ENCODE measurements at places on chromosomes 7 and 10.

GRCh38 chr10:125396676-125397075 lies 236.3 kb upstream of the CTBP2 start:
- DNase-seq: peak; percentile 52

GRCh38 chr7:76286842-76287403 lies 15.6 kb upstream of the HSPB1 start:
- no peak for DNase-seq

DNA sequence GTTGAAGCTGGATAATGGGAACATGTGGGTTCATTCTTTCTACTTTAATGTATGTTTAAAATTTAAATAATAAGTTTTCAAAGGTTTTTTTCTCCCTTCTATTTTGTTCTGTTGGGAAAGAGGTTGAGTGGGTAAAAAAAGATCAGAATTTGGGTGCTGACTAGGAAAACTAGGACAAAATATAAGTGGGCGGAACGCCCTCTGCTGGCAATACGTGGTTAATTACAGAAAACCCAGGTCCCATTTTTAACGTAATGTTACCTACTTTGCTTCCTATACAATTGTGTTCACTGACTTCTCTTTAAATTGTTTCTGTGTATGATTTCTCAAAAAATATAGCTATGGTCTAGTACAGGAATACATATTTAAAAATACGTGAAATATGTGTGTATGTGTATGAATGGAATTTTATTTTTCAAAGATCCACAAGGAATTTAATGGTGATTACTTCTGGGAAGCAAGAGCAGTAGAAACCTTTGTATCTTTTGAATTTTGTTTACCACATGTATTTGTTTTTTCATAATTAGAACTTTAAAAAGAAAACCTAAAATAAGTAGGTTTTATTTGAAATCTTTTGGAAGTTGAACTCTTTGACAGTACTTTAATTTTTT lies 8.7 kb downstream of the ECD start:
- peak; percentile 64 for DNase-seq

DNA sequence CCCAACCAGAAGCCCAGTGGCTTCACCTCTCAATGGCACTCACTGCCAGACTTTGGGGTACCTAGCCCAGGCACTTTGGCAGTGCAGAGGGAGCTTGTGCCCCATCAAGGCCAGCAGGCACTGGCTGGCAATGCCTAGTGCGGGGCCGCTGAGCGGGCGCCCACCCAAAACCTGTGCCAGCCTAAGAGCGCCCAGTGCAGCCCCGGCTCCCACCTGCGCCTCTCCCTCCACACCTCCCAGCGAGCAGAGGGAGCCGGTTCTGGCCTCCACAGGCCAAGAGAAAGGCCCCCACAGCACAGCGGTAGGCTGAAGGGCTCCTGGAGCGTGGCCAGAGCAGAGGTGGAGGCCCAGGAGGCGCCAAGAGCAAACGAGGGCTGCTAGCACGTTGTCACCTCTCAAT lies 930.8 kb downstream of the IPMK start:
- no peak for DNase-seq

- DNase-seq: no peak
These were observed 86.9 kb downstream of the UBE2H start for GRCh38 chr7:129865925-129866201.

DNA sequence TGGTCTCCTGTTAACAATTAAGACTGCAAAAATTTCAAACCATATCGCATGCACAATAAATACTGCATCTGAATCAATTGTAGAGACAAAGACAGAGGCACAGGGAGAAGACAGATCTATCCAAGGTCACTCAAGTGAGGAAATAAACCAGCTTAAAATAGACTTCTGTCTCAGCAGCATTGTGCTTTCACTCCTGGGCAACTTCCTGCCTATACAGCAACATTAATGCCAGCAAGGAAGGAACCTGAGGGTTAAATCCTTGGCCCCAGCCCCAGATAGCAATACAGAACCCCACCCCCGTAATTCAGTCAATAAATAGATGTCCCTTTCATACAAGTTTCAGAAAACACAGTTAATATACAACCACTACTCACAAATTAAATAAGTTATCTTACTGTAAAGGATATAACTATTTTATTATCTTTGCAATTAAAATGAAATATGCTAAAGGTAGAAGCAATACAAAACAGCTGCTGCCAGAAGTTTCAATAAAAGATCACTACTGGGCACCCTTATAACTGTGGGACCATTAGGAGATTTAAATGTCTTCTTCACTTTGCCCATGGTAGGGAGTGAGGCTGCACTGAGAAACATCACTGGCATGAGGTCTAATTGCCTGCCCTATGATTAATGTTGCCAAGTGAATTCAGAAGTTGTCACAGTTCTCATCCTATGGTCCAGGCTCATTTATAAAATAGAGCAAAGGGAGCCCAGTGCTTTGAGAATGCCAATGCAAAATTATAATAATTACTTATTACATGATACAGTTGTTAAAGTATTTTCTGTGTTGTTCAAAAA lies 49.4 kb downstream of the CAV1 start:
- no peak for DNase-seq

DNA sequence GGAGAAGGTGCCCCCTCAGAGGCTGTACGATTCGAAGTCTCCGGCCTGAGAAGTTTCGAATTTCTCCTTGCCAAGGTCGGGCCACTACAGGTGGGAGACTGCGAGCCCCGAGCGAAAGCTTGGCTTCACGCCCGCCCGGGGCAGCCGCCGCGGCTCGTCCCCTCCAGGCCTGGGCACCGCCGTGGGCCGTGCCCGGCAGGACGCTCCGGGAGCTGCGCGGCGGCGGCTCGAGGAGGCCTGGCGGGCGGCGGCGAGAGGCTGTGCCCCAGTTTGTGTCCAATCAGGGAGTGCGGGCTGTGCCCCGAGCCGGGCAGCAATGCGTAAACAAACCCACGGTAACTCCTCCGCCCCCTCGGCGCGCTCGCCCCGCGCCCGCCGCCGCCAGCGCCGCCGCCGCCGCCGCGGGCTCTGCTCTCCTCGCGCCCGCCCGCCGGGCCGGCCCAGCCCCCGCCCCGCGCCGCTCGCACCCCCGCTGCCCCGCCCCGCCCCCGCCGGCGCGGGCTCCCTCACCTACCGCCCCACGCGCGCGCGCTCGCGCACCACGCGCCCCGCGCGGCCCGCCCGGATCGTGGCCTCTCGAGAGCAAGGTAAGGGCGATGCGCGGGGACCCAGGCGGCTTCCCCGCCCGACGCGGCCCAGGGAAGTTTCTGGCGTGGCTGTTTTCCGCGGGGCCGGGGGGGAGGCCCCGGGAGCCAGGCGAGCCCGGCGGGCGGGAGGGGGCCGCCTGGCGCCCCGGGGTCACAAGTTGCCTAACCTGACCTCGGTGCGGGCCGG lies 57.8 kb upstream of the PCGF5 start:
- peak; percentile 86 for DNase-seq

GRCh38 chr7:55326081-55326835 lies 38.9 kb upstream of the LANCL2 start:
- DNase-seq: no peak

- DNase-seq: no peak
These were observed 241.7 kb downstream of the TMEM26 start for GRCh38 chr10:61211468-61211867.

DNA sequence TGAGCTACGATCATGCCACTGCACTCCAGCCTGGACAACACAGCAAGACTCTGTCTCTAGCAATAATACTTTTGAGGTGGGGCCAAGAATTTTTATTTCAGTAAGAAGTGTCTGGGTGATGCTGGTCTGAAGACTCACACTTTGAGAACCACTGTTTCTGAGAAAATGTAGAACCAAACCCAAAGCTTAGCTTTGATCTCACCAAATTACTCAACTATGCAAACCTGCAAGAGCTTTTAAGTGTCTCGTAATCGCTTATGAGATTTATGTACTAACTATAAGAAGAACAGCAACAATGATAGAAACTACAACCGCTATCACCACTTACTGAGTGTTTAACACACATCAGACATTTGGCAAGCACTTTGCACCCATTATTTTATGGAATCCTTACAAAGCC lies 29.5 kb downstream of the APBB1IP start:
- DNase-seq: no peak

DNA sequence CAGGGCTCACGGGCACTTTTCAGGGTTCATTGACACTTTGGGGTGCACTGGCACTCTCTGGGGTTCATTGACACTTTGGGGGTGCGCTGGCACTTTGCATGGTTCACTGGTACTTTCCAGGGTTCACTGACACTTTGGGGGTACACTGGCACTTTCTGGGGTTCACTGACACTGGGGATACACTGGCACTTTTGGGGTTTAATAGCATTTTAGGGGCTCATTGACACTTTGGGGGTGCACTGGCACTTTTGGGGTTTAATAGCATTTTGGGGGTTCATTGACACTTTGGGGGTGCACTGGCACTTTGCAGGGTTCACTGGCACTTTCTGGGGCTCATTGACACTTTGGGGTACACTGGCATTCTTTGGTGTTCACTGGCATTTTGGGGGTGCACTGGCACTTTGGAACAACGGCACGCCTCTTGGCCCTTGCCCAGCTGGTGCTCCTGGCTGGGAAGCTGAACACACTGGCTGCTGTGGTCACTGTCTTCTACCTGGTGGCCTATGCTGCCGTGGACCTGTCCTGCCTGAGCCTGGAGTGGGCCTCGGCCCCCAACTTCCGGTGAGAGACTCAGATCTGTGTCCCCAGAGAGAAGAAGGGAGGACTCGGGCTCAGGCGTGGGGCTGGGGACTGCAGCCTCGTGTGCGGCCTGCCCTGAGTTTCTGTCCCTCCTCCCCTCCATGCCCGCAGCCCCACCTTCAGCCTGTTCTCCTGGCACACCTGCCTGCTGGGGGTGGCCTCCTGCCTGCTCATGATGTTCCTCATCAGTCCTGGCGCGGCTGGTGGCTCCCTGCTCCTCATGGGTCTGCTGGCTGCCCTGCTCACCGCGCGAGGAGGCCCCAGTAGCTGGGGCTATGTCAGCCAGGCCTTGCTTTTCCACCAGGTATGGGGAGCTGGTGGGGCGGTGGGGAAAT lies 6.2 kb upstream of the TRIP6 start:
- no peak for DNase-seq

DNA sequence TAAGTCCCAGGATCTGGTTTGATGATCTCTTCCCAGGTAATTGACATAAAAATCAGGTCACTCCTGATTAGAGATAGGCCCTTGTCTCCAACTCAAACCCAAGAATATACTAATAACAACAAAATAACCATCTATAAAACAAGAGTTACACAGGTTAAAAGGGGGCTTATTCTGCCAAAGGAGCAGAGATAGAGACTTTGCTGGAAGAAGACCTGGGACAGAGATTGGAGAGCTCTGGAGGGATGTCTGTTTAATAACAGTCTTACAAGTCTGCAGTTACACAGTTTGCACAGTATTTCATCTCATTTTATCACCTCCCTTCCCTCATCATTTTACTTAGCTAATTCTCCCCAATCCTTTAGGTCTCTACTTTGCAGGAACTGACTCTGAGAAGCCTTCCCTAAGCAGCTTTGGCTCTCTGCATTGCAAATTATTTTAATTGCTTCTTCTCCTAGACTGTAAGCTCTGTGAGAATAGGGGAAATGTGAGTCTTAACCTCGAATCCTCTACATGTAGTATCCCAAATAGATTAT lies 3.7 kb upstream of the ZNF438 start:
- DNase-seq: no peak

DNA sequence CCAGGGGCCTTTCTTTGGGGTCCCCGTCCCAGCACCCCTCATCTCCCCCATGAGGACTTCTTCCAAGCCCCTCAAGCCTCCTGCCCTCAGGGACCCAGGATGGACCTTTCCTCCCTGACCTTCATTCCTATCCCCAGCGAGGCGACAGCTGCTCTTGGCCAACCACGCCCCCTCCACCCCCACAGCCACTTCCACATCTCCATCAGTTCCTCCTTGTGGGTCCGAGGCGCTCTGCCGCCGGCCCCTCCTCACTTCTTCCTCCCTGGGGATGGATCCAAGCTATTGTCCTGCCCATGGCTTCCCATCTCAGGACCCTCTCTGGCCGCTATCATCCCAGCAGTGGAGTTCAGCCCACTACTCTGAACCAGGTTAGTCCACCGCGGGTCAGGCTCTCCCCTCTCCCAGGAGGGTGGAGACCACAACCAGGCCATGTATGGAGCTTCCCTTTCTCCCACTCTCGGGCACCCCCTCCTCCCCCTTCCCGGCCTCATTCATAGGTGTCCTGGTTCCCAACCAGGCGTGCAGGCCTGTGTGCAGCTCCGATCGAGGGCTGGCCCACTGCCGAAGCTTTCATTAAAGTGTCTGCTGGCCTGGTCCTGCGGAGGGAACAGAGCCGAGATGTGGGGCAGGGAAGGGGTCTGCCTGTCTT lies 1.7 kb upstream of the SH2B2 start:
- DNase-seq: no peak

- DNase-seq: no peak
These were observed 301.8 kb upstream of the ZWINT start for GRCh38 chr10:56662765-56663447.

DNA sequence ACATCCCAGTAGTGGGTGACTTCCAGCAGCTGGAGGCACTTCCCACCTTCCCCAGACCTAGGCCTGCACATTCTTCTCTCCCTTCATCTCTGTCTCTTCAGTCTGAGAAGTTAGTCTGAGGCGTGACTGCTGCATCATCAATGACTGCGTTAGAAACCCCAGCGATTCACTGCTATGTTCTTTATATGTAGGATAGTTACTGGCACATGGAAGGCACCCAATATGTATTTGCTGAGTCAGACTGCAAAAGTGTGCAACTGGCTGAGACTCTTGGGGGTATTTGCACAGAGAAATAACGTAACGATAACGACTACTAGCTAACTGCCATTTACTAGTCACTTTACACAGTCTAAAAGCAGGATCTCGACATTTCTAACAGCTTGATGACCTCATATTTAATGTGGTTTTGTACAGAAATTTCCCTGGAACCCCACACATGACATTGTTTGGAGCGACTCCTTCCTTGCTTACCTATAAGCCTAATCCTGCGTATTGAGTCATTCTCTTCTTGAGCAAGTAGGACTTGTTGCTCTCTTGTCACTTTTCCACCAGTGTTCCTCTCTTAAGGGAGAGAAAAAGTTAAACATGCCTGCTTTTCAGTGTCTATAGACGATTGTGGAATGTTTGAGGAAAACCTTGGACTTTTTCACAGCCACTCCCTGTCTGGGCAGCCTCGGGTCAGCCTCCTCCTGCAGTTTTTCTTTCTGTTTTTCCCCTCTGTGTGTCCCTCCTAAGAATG lies 45.5 kb downstream of the THNSL1 start:
- DNase-seq: no peak

GRCh38 chr10:11017000-11017569 lies 587 bp upstream of the CELF2 start:
- no peak for DNase-seq

DNA sequence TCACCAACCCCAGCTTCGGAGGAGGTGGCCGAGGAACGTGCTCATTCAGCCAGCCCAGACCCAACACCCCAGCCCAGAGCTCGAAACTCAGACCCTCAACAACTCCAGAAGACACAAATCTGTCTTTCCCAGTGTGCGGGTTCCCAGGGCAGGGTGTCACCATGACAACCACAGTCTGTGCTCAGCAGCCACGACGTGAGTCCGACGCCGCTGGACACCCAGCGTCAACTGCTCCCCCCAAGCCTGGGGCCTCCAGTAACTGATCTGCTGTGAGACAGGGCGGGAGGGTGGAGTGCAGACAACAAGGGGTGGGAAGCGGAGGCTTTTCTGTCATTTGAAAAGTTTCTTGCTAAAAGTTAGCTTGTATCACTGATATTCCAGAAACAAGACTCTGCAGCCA lies 167.2 kb downstream of the MAD1L1 start:
- DNase-seq: no peak

GRCh38 chr10:101601541-101601940 lies 13.4 kb downstream of the DPCD start:
- DNase-seq: no peak

All from astrocyte of the hippocampus (primary cell).